ENCODE measurements at places on chromosomes 3 and 15.

DNA sequence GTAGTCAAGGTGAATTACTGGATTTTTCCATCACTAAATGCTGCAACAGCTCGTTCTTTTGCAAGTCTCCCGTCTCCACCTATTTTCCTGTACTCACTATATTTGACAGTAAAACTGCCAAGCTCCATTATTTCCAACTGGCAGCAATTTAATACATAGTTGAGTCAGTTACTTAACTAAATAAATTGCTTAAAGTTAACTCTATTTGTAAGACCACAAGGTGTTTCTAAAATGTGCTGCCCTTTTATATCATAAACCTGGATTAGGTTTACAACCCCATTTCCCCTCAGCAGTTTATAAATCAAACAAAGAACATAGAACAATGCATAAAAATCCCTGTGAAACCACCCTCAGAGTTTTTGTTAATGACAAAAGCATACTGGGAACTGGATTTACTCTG is 211.4 kb upstream of the DPH6 start:
- no peak for DNase-seq

GRCh38 chr3:69747511-69748258 is 8.4 kb downstream of the MITF start:
- no peak for DNase-seq

GRCh38 chr15:89803941-89804800 is 10.5 kb downstream of the ANPEP start:
- DNase-seq, result no peak

DNA sequence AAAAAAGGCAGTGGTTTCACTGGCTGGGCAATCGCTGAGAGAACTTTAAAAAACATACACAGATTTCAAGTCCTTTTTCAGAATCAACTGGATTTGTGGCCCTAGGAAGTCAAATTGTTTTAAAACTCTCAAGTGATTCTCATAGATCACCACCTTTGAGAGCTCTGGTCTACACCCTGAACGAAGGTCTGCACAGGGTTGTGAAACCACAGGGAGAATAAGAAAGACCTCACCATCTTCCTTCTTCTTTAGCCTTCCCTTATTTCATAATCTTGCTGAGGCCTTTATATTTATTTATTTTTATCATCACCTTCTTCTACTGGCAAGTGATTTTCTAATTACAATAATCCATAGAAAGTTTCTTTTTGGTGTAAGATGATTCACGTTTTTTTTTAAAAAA is 58.1 kb downstream of the FOXP1 start:
- no peak for DNase-seq

GRCh38 chr3:78091478-78092119 is 1051.7 kb downstream of the ROBO2 start:
- DNase-seq, result no peak

GRCh38 chr3:154182322-154182922 is 61.2 kb downstream of the ARHGEF26 start:
- no peak for DNase-seq

DNA sequence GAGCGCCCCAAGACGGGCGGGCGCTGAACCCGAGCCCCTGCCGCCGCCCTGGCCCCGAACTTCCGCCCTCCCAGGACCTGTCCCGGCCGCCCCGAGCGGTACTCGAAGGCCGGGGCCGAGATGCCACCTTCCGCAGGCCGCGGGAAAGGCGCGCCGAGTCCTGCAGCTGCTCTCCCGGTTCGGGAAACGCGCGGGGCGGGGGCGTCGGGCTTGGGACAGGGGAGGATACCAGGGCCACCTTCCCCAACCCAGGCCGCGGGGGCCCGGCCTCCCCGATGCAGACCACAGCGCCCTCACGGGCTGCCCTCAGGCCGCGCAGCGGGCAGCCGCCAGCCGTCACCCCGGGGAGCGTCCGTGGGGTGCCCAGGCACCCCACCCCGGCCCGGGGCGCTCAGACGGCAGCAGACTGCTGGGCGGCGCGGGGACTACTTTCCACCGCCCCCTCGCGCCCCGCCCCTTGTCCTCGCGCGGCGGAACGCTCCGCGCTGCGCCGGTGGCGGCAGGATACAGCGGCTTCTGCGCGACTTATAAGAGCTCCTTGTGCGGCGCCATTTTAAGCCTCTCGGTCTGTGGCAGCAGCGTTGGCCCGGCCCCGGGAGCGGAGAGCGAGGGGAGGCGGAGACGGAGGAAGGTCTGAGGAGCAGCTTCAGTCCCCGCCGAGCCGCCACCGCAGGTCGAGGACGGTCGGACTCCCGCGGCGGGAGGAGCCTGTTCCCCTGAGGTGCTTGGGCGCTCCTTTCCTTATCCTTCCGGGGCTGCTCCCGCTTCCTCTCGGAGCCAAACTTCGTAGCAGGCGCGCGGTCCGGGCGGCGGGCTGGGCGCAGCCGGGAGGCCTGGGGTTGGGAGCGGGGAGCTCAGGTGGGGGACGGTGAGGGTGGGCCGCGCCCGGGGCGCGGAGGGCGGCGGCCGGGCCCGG is at the start of gene CTNNB1:
CTNNB1 (plus strand) TSS at position 556 of the 916 bp plus-strand sequence. CDS start 24,564 bp downstream, outside the sequence.
- peak; percentile 76 for DNase-seq

- DNase-seq, result no peak
Measured at GRCh38 chr15:71083349-71083748, 31.9 kb upstream of the THSD4 start.

DNA sequence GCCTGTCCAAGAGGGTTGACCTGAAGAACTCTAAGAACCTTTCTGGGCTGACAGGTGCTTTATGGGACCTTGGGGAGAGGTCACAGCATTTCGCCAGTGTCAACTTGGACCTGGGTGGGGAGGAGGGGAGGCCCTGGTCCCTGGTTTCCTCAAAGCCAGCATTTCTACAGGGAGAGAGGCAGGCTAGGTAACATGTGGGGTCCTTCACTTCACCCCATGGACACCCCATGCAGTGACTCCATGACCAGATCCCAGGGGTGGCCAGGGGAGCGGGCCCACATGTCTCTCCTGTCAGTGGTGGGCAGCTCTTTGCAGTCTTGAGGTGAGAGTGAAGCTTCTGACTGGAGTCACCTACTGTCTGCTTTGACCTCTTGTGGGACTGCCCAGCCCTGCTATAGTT is 35.8 kb downstream of the GOLGA6L10 start:
- DNase-seq, result no peak

DNA sequence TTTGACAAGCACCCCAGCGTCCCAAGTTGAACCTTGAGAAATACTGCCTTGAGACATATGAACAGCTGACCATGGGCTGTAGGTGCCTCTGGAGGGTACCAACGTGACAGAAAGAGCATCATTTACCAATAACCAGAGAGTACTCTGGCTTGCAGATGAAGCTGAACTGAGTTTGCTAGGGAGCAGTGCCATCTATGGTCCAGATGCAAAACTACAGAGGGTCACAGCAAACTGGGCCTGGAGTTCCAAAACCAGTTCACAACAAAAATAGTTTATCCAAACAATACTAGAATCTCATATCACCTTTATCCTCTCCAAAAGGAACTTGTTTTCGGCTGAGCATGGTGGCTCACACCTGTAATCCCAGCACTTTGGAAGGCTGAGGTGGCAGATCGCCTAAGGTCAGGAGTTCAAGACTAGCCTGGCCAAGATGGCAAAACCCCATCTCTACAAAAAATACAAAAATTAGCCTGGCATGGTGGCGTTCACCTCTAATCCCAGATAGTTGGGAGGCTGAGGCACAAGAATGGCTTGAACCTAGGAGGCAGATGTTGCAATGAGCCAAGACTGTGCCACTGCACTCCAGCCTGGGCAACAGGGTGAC is 69.3 kb downstream of the CHAC1 start:
- DNase-seq, result no peak

DNA sequence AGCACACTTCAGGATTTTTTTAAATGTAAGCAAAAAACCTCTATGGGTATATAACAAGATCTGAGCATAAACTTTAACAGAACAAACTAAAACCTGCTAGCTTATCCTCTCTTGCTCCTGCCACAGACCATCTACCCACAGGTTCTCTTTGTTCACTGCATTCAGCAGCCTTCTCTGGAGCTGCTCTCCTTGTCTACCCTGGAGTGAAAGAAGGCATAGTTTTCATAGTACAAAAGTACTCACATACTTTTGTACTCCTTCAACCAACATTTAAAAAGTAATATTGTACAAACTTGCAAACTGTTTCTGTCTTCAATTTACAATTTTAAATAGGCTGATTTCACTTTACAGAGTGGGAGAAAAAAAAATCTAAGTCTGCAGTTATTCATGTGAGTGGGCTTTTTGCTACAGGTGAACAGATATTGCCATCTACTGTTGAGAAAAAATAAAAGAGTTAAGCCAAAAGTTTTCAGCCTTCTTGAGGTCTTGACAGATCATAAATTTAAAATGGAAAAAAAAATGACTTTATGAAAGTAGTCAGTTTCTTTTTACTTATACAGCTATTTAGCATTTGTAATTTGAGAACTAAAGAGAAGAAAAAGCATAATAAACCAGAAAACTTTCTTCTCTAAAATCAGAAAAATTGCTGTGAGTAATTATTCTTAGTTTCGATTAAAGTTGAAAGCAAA is 20.4 kb downstream of the TERC start:
- no peak for DNase-seq

DNA sequence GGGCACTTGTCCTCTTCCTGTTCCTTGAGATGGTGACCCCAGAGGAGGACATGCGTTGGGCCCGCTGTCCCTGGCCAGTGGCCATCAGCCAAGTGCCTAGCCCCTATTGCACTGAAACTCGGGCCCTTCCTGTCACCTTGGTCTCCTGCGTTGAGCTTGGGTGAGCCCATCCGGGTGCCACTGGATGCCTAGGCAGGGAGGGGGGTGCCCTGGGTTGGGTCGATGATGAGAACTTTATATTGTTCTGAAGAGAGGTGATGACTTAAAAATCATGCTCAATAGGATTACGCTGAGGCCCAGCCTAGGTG is 221.8 kb downstream of the SNRPN start:
- DNase-seq, result no peak

GRCh38 chr3:16174976-16175901 is 759 bp downstream of the GALNT15 start:
- DNase-seq, result no peak

DNA sequence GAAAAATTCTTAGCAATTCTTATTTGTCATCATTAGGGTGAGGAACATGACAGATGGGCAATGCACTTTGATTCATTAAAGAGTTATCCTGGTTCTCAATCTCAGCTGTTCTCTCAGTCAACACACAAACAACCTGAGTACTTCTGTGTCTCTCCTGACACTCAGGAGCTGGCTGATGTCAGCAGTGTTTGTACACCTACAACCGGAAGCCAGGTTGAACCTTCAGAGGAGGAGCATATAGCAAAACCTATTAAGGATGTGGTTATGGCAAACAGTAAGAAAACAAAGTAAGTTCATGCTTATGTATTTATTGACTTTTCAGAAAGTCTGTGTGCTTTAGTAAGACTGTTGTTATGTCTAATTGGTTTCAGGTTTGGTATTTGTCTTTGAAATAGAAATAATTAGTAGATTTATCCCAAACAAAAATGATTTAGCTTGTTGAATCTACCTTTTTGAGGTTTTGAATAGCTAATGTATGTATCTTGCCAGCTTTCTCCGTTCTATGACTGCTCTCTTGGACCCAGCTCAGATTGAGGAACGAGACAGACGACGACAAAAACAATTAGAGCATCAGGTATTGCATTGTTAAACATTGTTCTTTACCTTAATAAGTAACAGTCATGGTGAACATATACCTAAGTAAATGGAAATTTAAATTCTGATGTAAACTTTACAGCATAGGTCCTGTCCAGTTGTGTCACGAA is 36.6 kb downstream of the CCDC66 start:
- peak; percentile 15 for DNase-seq

DNA sequence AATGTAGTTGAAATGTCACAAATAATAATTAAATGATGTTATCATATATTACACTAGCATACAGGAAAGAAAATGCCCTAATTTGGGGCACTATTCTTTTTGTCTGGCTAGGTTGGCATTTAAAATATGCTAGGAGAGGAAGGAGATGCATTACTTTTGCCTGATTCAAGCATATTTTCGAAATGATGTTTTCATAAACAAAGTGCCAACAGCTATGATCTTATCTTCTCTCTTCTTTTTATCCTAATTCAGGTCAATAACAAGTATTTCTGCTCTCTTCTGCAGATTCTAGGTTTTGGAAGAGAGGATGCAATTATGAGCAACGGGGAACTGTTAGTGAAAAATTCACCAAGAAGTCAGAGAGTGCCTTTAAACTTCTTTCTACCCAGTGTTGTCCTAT is 55.8 kb upstream of the NR2F2 start:
- DNase-seq, result no peak

GRCh38 chr3:165457096-165457495 is 260.9 kb upstream of the SLITRK3 start:
- DNase-seq, result no peak

GRCh38 chr3:74518610-74519009 is 95.8 kb downstream of the CNTN3 start:
- no peak for DNase-seq

- DNase-seq, result no peak
Measured at GRCh38 chr3:81765400-81765799, 4.0 kb upstream of the GBE1 start.

GRCh38 chr3:142866841-142867631 is 21.8 kb downstream of the PCOLCE2 start:
- DNase-seq, result no peak

DNA sequence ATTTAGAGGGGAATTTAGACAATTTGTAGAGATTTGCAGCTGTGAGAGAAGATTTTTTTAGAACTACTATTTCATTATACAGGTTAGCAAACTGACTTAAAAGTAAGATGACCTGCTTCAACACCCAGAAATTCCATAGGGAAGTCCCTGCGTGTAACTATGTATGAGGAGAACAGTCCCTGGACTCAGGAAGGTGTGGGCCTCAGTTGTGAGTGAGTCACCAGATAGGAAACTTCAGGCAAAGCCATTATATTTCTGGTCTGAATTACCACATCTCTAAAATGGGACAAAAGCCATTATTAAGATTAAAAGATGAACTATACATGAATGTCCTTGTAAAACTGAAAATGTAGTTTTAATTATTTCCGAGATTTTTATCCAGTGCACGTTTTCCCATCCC is 488.3 kb upstream of the GOLIM4 start:
- no peak for DNase-seq

- DNase-seq, result no peak
Measured at GRCh38 chr3:87733671-87734367, 325.0 kb downstream of the CGGBP1 start.

DNA sequence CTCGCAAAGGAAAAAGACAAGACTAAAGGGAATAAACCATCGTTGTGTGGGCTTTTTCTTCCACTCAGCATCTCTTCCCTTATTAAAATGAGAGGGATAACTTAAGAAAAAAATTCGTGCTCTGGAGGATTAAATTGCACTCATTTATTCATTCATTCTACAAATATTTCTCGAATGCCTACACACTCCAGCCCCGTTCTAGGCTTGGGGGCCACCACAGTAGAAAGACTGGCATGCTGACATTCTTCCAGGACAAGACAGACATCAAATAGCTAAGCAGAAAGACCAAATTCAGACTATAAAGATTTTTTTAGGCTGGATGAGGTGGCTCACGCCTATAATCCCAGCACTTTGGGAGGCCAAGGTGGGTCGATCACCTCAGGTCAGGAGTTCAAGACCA is 65.3 kb upstream of the IL12A start:
- DNase-seq, result no peak

GRCh38 chr15:33377204-33377603 is 66.4 kb downstream of the RYR3 start:
- no peak for DNase-seq

DNA sequence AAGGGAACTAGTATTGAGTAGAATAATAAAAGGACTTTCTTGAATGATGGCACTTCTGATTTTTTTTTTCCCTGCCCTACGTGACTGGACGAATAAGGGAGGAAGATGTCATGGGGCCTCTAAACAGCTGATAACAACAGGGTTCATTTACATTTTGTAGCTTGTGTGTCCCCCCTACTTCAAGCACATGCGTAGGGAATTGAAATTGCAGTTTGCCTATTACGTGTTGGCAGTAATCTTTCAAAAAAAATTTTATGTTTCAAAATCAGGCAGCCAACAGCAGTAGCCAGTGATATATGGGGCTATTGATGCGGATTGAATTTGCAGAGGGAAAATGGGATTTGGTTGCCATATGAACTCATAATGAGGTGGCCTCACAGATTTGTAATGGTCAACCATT is 58.7 kb downstream of the PTPRG start:
- no peak for DNase-seq

Data from stimulated activated CD8-positive, alpha-beta memory T cell treated with anti-CD3 and anti-CD28 coated beads, Interleukin-7, amount 100 ng/mL, for 48 hours (primary cell).